ENCODE measurements at places on chromosomes 1 and 21. TPM values are rescaled to one million over a fixed set of nuclear protein-coding genes. Genes with fewer than 3 reads are reported as not detected.

CFAP45 gene
- 0.53 TPM for total RNA-seq

IPP gene
- total RNA-seq: 6.2 TPM

ATAD3B gene
- total RNA-seq: 22.6 TPM

TTC34 gene
- total RNA-seq: 0.10 TPM

MAN1C1 gene
- 16.3 TPM for total RNA-seq

OR10J1 gene
- total RNA-seq: not detected

TNNI3K gene
- not detected for total RNA-seq
